Body of pancreas (tissue), 4 donors: ENCODE measurements at places on chromosomes 11 and 22.

GRCh38 chr11:22879630-22880029 is 19.4 kb upstream of the CCDC179 start:
- DNase-seq, result no peak

GRCh38 chr11:35165423-35166368 is 26.7 kb downstream of the CD44 start:
- peak; percentile 34 for DNase-seq

DNA sequence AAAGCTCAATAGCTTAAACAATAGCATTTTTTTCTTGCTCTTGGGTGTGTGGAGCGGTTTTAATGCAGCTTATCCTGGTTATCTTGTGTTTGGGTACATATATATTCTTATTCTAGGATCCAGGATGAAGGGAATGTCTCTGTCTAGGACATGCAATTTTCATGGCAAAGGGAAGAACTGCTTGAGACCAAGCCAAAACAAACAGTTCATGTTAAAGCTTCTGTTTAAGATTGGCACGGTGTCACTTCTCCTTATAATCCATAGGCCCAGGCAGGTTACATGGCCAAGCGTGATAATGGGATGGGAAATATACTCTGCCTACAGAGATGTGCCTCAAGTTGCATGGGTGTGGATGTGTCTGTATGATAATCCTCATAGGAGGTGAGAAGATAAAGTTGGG is 177.1 kb upstream of the PGR start:
- DNase-seq, result no peak

- no peak for DNase-seq
Observed at GRCh38 chr11:94924612-94925011, 48.7 kb downstream of the CWC15 start.

- no peak for DNase-seq
Observed at GRCh38 chr11:18697576-18697975, 1.0 kb upstream of the TMEM86A start.

GRCh38 chr11:818396-819128 is at the start of gene PNPLA2:
TSS of gene PNPLA2 (plus strand) at chr11:818914. CDS start at chr11:819719, 805 bp downstream.
- DNase-seq, result peak; percentile 65

GRCh38 chr11:124762624-124763155 is 600 bp upstream of the ESAM start:
- DNase-seq, result peak; percentile 31

- DNase-seq, result peak; percentile 52
Observed at GRCh38 chr11:77082838-77083565, 16.2 kb downstream of the CAPN5 start.

- no peak for DNase-seq
Observed at GRCh38 chr11:1521382-1522080, 35.0 kb upstream of the MOB2 start.

DNA sequence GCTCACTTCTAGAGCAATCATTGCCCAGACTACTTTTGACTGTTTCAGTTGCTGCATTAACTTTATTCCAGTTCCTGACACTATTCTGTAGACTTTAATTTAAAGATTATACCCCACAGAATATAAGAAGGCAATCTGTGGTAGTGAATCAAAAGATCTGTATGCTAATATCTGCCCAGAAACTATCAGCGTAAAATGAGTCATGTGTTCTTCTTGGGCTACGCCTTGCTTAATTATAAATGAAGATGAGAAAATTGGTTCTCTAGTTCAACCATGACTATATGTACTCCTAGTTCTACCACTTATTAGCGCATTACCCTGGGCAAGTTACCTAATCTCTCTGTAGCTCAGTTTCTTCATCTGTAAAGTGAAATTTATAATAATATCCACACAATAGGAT is 128.5 kb downstream of the CWF19L2 start:
- no peak for DNase-seq

DNA sequence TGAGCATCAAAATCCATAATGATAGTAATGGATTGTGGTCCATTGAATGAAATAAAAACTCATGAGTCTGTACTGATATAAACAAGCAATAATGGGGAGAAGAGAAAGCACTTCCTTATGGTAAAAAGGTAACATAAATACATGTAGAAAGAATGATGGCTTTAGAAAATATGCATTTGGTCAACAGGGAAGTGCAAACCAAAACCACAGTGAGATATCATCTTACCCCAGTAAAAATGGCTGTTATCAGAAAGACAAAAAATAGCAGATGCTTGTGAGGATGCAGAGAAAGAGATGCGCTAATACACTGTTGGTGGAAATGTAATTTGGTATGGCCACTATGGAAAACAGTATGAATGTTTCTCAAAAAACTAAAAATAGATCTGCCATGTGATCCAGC is 6.9 kb upstream of the MMP20 start:
- DNase-seq, result no peak

DNA sequence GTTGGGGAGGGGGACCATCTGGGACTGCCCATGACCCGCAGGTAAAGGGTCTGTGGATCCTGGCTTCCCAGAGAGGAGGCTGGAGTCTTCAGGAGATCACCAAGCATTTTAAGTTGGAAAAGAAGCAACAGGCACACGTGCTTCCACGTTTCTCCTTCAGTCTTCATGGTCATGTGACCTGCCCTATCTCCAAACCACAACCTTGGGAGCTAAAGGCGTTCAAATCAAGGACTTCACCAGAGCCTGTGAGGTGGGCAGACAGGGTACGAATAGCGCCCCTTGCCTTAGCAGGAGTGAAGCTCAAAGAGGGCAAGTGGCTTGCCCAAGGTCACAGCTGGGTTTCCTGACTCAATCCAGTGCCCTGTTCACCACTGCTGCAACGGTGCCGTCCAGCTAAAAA is 6.7 kb downstream of the TMEM184B start:
- peak; percentile 42 for DNase-seq

- no peak for DNase-seq
Observed at GRCh38 chr11:20597154-20597679, 2.2 kb upstream of the SLC6A5 start.

GRCh38 chr22:37529652-37530345 is 10.6 kb upstream of the CARD10 start:
- no peak for DNase-seq

DNA sequence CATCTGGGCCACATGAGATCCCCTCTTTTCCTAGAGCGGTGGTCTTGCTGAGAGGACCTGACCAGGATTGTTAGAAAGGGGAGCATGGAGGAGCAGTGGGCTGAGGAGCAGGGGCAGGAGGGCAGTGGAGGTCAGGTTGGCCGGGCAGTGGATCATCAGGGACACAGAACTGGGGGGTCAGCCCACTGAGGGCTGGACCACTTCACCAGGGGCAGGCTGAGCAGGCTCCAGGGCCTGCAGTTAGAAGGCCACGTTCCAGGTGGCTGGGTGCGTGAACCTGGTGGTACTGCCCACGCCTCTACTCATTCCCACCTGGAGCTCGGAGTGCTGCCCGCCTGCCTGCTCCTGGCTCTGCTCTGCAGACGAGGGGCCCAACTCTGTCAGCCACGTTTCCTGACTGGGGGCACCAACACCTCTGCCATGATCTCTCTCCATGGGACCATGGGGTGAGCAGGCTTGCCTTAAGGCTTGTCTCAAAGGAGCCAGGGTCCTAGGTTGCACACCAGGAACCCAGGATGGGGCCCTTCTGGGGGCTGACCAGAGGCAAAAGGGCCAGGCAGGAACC is 9.7 kb downstream of the MRGPRF start:
- DNase-seq, result no peak

DNA sequence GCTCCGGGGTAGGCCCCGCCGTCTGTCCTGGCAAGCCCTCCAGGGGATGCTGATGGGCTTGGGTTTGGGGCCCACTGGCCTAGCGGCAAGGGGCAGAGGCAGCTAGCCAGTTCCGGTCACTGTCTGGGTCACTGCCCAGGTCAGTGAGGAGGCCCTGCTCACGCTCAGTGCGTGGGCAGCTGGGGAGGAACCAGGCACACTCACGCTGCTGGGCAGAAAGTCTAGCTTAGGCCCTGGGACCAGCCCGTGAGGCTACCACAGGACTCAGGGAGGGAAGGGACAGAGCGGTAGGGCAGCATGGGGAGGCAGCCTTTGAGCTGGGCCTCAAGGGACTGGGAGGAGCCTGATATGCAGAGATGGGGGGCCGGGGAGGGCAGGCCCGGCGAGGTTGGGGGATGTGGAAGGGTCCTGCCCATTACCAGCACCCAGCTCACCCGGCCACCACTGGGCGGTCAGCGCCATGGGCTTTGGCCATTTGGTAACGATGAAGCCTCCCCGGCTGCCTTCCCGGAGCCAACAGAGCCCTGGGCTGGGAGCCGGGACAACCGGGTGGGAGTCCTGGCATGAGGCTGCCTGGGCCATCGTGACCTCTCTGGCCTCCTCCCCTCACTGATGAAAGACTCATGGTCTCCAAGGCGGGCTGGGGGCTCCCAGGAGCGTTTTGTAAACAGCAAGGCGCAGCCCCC is 14.2 kb downstream of the SHISAL1 start:
- no peak for DNase-seq

GRCh38 chr11:2670541-2671100 is 29.2 kb downstream of the KCNQ1OT1 start:
- DNase-seq, result no peak

DNA sequence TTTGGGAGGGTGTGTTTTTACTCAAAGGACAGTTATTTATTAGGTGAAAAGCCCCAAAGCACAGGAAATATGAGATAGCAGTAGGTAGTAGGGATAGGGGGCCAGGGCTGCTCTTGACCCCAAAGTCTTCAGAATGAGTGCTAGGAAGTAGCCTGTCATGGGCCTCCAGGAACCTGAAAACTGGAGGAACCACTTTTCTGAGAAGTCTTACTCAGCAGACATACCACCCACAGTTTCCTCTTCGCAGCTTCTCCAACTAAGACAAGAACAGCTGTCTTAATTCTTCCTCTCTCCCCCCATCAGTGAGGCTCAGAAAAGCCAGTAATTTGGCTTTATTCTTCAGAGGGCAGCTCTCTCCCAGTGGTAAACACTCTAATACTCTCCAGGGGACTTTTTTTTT is 84.0 kb upstream of the CTSC start:
- no peak for DNase-seq

GRCh38 chr11:83717537-83717936 is 431.4 kb upstream of the CCDC90B start:
- DNase-seq, result no peak

DNA sequence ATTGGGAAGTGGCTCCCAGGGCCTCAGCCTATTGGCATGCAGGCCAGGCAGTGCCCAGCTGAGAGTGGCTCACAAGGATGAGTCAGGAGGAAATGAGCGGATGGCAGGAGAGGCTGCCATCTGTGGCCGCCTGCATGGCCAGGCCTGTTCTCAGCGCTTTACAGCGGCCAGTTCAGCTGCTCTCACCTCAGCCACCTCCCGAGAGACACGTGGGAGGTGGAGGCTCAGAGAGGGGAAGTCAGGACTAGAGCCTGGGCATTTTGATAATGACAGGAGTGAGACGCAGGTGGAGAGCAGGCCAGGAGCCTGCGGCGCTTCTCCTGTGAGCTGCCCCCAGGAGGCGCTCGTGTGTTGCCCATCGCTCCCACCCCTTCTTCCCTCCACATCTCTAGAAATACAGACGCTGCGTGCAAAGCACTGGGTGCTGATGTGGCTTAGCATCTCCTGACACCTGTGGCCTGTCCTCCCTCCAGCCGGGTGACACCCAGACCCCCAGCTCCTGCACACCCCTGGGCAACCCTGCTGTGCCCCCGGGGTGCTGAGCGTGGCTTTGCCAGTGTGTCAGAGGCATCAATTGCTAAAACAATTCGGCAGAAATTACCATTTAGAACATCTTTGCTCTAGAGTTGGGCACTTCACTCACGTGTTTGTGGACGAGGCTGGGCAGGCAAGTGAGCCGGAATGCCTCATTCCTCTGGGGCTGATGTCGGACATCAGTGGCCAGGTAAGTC is 21.4 kb upstream of the PANX2 start:
- DNase-seq, result peak; percentile 75

GRCh38 chr11:33310720-33311500 is 53.7 kb downstream of the HIPK3 start:
- DNase-seq, result no peak

DNA sequence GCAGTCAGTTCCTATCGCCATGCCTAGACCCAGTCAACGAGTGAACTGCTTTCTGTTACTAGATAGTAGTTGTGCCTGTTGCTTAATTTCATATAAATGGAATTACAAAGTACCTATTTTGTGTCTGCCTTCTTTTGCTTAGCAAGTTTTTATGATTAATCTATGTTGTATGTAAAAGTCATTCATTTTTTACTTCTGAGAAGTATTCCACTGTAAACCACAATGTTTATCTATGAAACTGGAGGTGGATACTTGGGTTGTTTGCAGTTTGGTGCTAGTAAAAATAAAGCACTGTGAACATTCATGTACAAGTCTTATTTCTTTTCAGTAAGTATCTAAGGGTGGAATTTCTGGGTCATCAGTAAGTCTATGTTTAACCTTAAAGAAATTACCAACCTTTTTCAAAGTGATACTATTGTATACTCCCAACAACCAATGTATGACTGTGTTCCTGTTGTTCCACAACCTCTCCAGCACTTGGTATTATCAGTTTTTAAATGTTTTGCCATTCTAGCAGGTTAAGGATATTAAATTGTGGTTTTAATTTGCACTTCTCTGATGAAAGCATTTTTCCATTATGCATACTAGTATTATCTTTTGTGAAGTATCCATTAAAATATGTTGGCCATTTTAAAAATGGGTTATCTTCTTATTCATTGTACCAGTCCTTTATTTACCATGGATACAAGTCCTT is 68.2 kb downstream of the DNAJC24 start:
- DNase-seq, result no peak

GRCh38 chr11:81870066-81870412 is 863.6 kb downstream of the FAM181B start:
- no peak for DNase-seq

- peak; percentile 91 for DNase-seq
Observed at GRCh38 chr22:47043835-47044721, 281.6 kb downstream of the TBC1D22A start.

- DNase-seq, result no peak
Observed at GRCh38 chr11:77214557-77214956, 86.5 kb downstream of the MYO7A start.

DNA sequence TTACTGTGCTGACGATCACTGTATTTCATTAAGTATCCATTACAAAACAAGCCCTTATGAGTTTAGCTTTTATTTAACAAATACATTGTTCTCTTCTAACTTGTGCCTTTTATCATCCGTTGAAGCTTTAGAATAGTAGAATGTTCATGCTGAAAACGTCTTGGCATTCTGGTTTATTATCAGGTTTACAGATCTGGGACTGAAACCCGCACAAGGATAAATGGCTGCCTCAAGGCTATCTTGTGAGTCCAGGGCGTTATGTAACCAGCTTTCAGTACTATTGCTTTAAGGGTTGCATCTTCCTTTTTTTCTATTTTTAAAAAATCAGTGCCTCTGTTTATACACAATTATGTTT is 66.6 kb upstream of the PRODH start:
- no peak for DNase-seq

- no peak for DNase-seq
Observed at GRCh38 chr11:77823775-77824174, 2.8 kb downstream of the AAMDC start.
